AG09309 (cell line): ENCODE measurements at places on chromosomes 11 and 22.

DNA sequence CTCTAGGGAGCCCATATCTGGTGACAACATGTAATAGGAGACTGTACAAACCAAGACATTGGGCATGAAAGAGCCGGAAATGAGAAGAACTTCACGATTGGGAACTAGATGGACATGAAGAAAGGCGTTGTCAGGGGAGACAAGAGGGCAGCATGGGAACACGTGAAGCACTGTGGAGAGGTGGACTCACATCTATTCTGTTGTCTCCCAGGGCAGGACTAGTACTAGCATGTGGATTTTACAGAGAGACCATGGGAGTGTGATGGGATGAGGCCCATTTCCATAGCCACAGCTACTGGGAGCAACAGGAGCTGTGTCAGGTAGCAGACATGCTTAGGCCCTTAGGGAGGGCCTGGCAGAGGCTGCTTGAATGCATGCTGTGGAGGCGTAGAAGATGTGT lies 333.9 kb downstream of the OPCML start:
- DNase-seq: no peak

GRCh38 chr11:65205602-65205967 lies 23.9 kb downstream of the CAPN1 start:
- no peak for DNase-seq

DNA sequence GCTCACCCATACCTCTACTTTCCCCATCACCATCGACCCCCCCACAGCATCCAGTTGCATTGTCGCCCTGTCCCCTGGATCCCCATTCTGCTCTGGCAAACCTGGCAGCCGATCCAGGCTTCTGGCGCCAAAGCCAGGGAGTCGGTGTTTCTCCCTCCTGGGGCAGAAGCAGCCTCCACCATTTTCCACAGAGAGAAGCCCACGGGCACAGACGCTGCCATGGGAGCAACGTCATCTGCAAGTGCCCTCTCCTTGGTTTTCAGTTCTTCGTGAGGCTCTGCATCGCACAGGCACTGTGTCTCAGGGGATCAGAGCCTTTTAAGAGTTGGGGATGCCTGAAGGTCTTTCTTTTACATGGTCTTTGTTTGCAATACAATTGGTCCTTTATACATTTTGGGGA lies 2.3 kb downstream of the YPEL4 start:
- no peak for DNase-seq

DNA sequence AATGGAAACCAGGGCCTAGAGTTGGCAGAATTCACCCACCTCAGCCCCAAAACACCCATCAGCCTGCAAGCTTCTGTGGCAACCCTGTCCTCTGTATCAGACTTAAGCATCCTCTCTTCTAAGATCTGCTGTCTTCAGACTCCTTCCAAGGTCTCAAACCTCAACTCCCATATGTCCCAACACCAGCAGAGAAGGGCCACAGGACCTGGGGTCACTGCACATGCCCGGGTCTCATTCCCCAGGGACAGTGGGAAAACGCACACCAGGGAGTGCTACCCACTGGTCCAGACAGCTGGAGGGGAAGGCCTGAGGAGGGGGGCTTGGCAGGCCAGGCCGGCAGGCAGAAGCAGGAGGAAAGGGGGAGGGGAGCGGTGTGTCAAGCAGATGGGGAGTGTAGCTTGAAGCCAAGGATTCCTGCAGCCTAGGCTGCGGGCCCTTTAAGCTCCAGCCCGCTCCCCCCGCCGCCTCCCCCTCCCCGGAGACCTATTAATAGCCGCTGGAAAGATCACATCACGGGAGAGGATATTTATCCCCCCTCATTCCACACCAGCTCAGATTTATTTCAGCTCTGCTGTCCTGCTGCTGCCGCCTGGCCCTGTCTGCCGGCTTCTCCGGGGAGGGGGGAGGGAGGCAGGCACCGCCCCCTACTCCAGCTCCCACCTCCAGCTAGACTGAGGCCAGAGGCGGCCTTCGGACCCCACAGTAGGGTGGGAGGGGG lies 16.7 kb downstream of the BCL9L start:
- peak; percentile 83 for DNase-seq

DNA sequence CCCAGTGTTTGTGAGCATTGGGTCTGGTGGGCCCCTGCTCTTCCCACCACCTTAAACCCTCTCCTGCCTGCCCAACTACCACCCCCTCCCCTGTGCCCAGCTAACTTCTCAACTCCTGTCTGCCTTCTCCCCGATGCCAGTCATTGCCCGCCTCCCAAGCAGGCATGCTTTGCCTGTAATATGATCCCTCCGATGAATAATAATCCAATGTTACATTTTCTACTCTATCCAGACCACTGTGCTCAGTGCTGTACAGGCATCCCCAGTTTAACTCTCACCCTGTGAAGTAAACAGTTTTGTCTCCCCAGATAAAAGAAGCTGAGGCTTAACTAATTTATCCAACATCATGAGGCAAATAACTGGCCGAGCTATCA lies 35.5 kb upstream of the OLFML1 start:
- no peak for DNase-seq

- no peak for DNase-seq
Observed at GRCh38 chr11:90171359-90171758, 36.9 kb downstream of the NAALAD2 start.

DNA sequence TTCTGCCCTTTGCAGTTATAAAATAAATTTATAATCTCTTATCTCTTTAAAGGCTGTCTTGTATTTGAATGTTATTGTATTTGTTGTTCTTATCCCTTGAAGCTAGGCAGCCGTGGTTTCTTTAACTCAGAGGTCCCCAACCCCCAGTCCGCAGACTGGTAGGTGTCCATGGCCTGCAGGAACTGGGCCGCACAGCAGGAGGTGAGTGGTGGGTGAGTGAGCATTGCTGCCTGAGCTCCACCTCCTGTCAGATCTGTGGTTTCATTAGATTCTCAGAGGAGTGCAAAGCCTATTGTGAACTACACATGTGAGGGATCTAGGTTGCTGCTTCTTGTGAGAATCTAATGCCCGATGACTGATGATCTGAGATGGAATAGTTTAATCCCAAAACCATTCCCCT lies 380.0 kb upstream of the CCDC90B start:
- DNase-seq: no peak

GRCh38 chr11:69640260-69640994 lies 529 bp upstream of the CCND1 start:
- no peak for DNase-seq

DNA sequence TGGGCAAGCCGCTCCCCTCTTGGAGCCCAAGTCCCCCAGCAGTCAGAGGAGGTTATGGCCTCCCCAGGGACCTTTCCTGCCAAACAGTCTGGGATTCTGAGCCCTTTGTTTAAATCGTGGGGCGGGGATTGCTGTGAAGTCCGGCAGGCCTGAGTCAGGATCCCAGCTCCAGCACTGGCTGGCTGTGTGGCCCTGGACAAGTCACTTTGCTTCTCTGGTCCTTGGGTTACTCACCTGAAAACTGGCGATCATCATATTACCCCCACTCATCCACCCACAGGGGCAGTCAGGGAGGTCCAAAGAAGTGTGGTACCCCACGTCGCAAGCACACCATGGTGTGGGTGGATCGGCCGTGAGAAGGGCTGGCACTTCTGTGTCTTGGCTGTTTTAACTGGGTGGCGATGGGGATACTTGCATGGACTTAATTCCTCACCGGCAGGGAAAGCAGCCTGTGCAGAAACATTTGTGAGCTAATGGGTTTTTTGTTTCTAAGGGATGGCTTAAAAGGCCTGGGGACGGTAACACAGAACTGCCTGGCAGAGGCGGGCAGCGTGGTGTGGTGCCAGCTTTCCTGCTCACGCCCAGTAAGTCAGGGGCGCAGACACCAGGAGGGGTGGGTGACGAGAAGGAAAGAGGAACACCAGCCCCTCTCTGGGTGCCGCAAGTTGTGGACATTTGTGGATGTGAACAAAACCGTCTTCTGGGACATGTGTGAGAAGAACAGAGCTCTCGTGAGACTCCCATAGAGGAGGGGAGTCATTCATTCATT lies 31.6 kb upstream of the PRR5 start:
- no peak for DNase-seq

GRCh38 chr22:44462246-44463010 lies 35.6 kb downstream of the RTL6 start:
- DNase-seq: no peak

DNA sequence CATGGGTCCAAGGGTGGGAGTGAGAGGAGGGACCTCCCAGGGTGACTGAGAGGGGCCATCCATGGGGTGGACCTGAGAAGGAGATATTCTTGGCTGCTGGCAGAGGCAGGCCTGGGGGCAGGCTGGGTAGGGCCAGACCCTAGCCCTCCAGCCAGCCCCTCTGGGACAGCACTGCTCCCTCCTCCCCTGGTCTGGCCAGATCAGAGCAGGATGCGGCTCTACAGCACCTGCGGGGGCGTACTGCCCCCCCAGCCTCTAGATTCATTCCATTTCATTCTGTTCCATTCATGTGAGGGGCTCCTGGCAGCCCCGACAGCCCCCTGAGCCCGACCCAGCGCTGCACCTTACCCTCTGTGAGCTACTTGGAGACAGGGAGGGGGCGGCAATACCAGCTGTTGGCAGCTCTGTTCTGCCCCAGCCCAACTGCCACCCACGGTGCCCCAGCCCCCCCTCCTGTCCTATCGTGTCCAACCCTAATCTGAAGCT lies 34.3 kb upstream of the MYRF start:
- DNase-seq: no peak

DNA sequence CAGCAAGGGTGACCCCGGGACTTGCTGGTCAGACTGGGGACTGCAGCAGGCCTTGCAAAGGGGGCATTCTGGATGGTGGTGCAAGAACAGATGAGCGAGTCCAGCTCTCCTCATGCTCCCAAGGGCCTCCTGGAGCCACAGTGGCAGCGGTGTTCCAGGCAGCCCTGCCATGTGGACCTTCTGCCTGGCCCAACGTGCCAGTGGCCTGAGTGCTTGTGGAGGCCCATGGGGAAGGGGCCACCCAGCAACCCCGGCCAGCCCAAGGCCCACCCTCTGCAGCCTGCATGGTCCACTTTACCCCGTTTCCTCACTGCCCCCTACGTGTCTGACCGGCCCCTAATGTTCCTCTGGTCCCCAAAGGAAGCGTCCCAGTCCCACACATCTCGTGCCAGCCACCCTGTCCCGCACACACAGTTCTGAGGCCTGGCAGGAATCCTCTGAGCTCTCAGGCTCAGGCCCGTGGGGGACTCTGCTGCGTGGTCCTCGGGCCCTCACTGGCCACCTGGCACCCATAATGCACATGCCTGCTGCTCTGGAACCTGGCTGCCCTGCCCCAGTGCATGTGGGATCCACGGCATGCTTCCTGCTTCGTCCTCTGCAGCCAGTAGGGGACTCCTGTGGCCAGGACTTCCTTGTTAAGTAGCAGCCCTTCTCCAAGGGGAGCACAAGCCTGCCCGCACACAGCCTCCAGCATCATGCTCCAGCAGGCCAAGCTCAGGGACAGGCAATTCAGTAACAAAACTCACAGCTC lies 85.5 kb downstream of the DGCR2 start:
- no peak for DNase-seq

DNA sequence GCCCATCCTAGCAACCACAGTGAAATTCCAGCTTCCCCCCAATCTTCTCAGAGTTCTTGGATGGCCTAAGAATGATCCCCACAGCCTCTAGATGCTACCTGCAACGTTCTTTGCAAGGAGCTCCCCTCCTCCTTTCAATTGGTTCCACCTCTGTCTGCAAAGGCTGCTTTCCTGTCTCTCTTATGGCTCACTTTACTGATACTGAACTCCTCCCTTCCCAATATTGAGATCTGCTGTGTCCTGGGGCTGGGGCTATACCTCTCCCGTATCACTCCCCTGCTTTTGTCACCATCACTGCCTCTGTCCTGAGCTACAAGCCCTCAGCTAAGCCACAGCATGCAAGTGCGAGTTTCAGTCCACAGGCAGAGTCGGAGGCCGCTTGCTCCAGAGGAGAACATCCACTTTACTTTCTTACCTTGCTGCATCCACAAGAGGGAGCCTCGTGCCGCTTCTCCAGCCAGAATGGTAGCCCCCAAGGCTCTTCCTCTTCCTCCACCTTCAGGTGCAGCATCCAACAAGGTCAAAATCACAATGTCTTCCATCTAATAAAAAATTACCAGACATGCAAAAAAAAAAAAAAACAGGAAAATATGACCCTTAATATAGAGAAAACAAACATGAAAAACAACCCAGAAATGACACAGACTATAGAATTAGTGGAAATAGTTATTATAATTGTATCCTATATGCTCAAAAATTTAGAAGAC lies 48.6 kb upstream of the TMEM45B start:
- DNase-seq: no peak

- no peak for DNase-seq
Observed at GRCh38 chr11:119315131-119316015, 1.6 kb downstream of the MCAM start.

DNA sequence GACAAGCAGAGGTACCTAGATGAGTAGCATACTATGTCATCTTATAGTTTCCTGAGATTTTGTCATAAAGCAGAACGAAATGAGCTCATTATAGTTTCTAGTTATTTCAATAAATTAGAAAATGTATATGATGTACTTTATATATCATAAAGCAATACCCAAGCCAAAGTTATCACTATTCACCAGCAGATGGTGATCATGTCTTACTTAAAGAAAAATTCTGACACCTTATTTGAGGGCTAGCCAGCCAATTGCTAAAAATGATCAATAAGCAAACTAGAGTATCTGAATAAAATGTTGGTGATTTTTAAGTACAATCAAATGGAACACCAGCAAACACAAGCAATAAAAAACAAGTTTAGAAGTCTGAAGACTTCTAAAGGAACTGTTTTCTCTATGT lies 44.1 kb downstream of the RSF1 start:
- no peak for DNase-seq

GRCh38 chr11:125092669-125093068 lies 18.8 kb downstream of the TMEM218 start:
- no peak for DNase-seq

GRCh38 chr11:58027341-58027740 lies 3.4 kb upstream of the OR6Q1 start:
- DNase-seq: peak; percentile 62

GRCh38 chr11:22666325-22666687 lies at the start of gene GAS2:
Gene GAS2, plus strand, starts transcription at chr11:22666611. Its CDS starts 8,259 bp downstream, at chr11:22674870.
- DNase-seq: no peak

GRCh38 chr22:24437741-24438328 lies 10.4 kb downstream of the ADORA2A start:
- DNase-seq: no peak

- DNase-seq: no peak
Observed at GRCh38 chr11:119298726-119299125, 18.2 kb downstream of the MCAM start.

GRCh38 chr11:73598719-73599379 lies 937 bp upstream of the FAM168A start:
- no peak for DNase-seq

DNA sequence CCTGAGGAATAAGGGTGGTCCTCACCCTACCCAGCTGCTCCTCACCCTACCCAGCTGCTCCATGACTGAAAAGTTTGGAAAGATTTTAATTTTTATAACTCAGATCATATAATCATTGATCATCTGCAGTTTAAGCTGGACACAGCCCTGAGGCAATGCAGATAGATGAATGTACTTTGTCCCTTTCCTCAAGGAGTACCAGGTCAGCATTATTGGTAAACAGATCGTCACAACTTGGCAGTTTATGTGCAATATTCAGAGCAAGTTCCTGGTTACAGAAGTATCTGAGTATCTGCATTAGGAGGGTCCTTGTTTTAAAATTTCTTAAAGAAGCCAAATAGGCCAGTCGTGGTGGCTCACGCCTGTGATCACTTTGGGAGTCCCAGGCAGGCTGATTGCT lies 3.6 kb downstream of the TNRC6B start:
- DNase-seq: no peak

- no peak for DNase-seq
Observed at GRCh38 chr11:115389790-115390189, 114.4 kb downstream of the CADM1 start.

GRCh38 chr22:29641042-29641699 lies 37.7 kb downstream of the NF2 start:
- DNase-seq: no peak

GRCh38 chr11:46991391-46991790 lies 54.8 kb downstream of the CSTPP1 start:
- DNase-seq: no peak
